ENCODE measurements at places on chromosomes 11 and 22.

- no peak for DNase-seq
Measured at GRCh38 chr11:105215528-105215927, 76.0 kb upstream of the CARD18 start.

GRCh38 chr11:133996671-133997070, 39.9 kb upstream of the IGSF9B start:
- DNase-seq = no peak

DNA sequence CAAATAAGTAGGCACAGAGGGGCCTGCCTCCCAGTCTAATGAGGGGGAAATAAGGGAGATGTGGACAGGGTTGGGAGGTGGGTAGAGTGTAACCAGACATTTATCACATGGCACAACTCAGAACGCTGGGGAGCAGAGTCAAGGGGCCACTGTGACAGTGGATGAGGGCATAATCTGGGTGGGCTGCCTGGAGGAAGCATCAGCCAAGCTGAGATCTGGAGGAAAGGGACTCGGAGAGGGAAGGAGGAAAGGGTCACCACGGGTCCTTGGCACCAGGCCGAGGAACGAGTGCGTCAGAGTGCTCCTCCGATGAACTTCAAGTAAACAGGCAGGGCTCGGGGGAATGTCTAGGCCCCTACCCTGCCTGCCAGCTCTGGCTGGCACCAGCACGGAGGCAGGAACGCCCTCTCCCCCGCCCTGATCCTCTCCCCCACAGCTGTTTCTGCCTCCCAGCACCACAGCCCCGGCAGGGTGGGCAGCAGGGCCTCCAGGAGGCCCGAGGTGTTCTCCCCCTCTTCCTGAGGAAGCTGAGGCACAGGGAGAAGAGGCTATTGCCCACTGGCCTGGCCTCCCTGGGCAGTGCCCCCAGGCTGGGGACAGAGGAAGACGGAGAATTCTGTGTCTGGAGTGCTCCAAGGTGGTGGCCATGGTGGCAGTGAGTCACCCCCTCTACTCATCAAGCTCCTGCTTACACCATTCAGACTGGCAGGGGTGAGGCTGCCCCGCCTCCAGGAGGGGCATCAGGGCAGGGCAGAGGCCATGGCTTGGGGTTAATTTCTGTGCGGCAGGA, 4.2 kb downstream of the ALDH3B1 start:
- DNase-seq = no peak

DNA sequence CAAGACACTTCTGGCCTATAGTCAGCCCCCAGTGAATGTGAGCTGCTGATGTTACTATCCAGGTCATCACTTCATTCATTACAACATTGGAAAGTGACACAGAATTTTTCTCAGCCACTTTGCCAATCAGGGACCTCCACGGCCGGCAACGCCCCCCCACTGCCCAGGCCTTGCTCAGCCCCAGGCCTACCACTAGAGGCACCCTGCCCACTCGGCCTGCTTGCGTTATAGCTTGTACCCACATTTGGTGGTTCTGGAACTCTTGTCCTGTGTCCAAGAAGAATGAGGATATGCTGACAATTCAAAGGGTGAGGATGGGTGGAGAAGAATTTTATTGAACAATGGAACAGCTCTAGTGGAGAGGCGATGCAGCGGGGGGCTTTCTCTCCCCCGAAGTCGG, 96.2 kb downstream of the TSPAN18 start:
- no peak for DNase-seq

DNA sequence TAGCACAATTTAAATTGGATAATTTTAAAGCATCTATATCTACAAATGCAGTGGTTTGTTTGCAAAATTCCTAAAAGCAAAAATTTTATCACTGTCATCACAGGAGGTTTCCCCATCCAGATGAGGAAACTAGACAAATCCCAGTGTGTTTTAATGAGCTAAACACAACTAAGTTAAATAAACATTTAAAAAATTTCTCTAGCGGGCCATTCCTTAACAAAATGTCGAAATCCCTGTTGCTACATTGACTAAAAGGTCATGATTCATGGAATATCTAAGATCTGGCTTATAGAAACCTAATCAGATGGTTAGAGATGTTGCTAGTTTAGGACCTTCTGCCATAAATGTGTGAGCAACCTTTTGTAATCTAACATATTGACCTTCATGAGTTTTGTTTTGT, 107.3 kb upstream of the BDNF start:
- DNase-seq = no peak

- DNase-seq = peak; percentile 19
Measured at GRCh38 chr22:29195118-29195963, 10.4 kb upstream of the EMID1 start.

GRCh38 chr22:24592851-24593558, at the start of gene LRRC75B:
Gene LRRC75B (minus strand): TSS chr22:24593073. CDS start chr22:24593039, 34 bp downstream.
- DNase-seq = peak; percentile 88

DNA sequence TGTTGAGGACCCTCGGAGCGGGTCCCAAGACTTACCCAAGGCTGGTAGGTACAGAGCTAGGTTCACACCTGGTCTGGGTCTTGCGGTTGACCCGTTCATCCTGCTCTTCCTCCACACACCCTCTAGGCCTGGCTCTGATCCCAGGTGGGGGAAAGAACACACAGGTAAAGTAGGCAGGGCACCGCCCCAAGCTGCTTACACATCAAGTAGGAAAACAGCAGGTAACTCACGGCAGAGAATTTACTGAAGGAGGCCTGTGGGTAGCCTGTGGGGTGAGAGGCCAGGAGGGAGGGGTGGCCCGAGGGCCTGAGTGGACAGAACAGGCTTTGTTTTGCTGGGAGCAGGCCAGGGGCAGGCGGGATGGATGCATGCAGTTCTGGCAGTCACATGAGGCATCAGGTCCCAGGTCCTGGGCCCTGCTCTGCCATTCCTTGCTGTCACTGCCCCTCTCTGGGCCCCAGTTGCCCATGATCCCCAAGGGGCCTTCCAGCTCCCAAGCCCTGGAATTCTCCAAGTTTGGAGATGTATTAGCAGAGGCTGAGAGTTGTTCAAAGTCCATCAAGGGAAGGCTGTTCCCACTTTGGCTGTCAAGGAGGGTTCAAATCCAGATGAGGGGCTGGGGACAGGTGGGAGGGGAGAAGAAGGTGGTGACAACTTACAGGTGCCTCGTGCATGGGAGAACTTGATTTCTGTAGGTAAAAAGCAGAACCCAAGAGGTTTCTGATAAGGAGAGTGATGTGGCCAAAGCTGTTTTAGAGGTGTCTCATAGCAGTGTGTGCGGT, 5.7 kb downstream of the TSKU start:
- DNase-seq = no peak

- no peak for DNase-seq
Measured at GRCh38 chr11:76688146-76688545, 17.6 kb upstream of the LRRC32 start.

GRCh38 chr11:65416841-65417701, 5.5 kb upstream of the NEAT1 start:
- DNase-seq = no peak

- no peak for DNase-seq
Measured at GRCh38 chr22:32731372-32731771, 70.1 kb upstream of the TIMP3 start.

GRCh38 chr22:19875061-19875530, 20.4 kb upstream of the GNB1L start:
- DNase-seq = no peak

DNA sequence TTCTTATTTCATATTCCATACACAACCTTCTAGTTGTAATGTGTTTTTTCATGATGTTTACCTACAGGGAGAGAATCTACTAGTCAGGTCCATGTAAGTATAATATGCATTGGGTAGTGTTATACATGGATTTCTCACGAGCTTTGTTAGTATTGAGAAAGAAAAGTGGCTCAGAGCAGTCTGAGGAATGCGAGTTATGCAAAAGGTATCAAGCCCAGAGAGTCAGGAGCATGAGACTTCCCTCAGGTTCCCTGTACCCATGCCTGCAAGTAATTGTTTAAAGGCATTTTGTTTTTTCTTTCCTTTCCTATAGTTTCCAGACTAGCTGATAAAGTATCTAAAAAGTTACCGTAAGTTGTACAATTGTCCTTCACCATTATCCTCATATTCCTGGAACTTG, 66.1 kb downstream of the STK33 start:
- no peak for DNase-seq

- peak; percentile 51 for DNase-seq
Measured at GRCh38 chr11:6402061-6402470, 11.8 kb downstream of the SMPD1 start.

DNA sequence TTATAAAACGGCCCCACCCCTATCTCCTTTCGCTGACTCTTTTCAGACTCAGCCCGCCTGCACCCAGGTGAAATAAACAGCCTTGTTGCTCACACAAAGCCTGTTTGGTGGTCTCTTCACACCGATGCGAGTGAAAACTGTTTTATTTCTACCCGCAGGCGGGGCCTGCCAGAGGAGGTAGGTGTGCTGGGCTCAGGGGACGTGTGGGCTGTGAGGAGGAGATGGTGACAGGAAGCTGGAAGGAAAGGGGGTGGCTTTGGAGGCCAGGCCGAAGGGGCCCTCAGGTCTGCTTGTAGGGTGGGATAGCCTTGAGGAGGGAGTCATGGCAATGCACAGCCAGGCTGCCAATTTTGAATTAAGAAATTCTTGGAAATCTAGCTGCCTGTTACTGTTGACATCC, 21.3 kb upstream of the KRTAP5-7 start:
- no peak for DNase-seq

DNA sequence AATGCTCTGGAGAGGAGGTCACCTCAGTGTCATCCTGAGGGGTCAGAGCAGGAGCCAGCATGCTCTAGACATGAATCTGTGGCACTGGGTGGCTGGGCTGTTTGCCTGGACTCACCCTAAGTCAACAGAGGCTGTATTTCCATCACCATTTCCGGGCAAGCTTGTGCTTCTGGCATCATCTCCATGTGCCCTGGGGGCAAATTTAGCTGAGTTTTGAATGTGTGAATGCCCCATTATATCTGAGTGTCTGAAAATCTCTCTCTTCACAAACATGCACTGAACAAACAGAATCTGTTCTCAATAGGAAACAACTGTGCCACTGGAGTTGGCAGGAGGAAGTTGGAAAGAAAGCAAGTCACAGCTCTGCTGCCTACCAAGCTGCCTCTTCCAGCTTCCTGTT, 356.2 kb downstream of the GRM5 start:
- DNase-seq = no peak

GRCh38 chr11:72225411-72225951, 914 bp downstream of the INPPL1 start:
- peak; percentile 19 for DNase-seq

DNA sequence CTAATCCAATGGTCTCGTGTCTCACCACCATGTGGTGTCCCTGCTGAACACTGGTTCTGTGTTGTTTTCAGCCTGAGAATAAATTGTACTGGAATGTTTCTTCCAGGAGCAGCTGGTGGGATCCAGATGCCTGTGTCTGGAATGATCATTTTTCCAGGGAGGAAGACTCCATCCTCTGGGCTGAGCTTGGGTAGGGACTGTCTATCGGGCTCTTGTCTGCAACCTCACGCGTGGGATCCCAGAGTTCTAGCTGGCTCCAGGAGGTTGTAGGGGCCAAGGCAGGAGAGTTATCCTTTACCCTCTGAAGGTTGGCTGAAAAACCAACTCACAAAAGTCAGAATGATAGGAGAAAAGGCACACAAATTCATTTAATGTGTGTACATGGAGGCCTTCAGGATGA, 144.1 kb upstream of the B3GAT1 start:
- DNase-seq = no peak

- DNase-seq = no peak
Measured at GRCh38 chr11:12871788-12872321, 137.3 kb upstream of the RASSF10 start.

DNA sequence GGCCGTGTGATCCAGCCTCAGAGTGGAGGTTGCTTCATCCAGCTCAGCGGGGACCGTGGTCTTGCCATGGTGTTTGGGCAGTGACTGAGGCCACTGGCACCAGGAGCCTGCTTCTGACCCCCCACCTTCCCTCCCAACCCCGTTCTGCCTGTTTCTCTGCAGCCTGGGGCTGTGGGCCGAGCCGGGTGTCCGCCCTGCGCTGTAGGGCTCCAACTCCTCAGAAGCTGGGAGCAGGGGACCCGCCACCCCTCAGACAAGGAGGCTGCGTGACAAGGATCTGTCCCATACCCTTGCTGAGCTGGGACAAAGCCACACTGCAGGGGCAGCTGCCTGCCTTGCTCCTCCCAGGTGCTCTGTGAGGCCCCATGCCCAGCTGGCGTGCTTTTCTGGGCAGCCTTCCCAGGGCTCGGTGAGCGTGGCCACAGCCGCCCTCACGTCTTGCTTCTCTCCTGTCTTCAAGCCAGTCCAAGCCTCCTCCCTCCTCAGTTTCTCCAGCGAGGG, 11.7 kb upstream of the ARFGAP3 start:
- DNase-seq = no peak

- peak; percentile 52 for DNase-seq
Measured at GRCh38 chr11:76380159-76380976, 564 bp downstream of the THAP12 start.

DNA sequence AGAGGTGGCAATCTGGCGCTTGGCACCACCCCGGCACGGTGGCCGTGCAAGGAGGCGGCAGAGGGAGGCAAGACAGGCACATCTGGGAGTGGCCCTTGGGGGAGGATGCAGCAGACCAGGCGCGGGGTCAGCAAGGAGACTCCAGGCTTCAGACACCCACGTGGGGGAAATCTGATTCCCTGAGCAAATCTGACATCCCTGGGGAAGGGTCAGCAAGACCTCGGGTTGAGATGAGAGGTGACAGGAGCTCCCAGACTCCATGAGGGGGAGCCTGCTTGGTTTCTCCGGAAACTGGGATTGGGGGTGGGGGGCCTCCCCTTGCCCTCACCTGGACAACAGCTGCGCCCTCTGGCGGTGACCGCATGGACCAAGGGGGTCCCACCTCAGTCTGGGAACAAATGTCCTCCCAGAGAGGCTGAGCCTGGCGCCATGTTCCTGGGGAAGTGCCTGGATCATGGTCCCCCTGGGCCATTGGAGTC, 4.0 kb upstream of the RCOR2 start:
- peak; percentile 71 for DNase-seq

- DNase-seq = no peak
Measured at GRCh38 chr11:133153031-133153430, 379.3 kb downstream of the OPCML start.

DNA sequence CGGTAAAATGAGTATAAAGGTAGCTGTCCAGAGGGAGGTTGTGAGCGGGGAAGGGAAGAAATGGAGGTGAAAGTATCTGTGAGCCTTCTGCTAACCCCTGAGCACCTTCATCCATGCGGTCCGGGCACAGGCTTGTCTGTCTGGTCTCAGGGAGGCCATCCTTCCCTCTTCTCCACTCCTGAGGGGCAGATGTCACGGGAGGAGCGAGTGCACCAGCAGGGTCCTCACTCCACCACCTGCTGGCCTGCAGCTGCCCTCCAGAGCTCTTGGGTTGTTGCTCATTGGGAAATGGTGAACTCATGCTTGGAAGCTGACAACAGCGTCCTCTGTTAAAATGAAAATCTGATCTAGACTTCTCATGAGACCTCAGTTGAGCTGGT, 33.8 kb upstream of the WNT11 start:
- DNase-seq = no peak

DNA sequence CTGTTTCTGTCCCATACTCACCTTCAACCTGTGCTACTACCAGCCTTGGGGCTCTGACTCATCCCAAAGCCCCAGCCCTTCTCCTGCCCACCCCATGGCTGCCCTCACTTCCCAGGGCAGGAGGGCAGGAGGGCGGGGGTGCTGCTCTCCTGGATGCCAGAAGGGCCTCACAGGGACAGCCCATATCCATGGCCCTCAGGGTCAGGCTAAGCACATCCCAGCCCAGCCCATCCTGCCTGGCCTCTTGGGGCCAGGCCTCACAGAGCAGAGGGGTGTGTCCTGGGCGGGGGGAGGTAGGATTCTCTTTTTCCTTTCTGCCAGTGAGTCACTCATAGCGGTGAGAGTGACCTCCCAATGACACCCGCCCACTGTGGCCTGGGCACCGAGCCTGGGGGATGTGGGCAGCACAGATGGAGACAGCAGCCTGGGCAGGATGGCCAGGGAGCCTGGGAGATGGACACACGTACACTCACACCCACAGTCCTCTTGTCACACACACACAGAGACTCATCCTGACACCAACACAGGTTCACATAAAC, 2.4 kb downstream of the LTBP3 start:
- no peak for DNase-seq

Data from GM10248 (cell line).